ENCODE measurements at places on chromosomes 11 and 22.

DNA sequence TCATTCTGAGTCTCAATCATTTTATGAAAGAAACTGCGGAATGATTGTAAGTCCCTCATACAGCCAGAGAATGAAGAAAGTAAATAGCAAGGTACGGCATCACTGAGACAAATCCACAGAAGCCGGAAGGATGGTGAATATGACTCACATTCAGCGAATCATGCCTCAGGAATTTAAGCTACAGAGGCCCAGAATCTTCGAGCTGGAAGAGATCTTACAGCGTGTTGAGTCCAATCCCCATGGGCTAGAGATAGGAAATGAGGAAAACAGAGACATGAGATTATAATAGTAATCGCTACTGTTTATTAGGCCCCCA, 173.2 kb downstream of the KIF18A start:
- no peak for DNase-seq

GRCh38 chr11:122593473-122594420, 61.8 kb upstream of the UBASH3B start:
- no peak for DNase-seq

- DNase-seq: no peak
Observed at GRCh38 chr11:64428693-64429092, 69.7 kb downstream of the RPS6KA4 start.

- no peak for DNase-seq
Observed at GRCh38 chr11:73989156-73989555, 6.5 kb upstream of the UCP2 start.

- DNase-seq: no peak
Observed at GRCh38 chr11:10401696-10402392, 53.2 kb upstream of the AMPD3 start.

DNA sequence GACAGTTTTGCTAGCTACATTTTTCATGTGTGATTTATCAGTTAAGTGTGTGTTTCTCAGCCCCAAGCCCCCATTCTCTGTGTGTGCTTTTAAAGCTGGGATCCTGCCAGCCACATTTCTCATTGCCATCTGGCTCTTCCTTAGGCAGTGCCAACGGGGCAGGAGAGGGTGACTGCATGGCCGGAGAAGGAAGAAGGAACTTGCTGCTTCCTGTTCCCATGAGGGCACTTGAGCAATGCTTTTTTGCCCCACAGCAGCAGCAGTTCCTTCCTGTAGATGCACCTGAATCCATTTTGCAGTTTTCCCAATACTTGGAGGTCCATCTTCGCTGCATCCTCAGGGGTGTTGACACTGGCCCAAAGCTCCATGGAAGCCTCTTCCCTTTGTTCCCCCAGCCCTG, 37.5 kb downstream of the TNRC6B start:
- no peak for DNase-seq

DNA sequence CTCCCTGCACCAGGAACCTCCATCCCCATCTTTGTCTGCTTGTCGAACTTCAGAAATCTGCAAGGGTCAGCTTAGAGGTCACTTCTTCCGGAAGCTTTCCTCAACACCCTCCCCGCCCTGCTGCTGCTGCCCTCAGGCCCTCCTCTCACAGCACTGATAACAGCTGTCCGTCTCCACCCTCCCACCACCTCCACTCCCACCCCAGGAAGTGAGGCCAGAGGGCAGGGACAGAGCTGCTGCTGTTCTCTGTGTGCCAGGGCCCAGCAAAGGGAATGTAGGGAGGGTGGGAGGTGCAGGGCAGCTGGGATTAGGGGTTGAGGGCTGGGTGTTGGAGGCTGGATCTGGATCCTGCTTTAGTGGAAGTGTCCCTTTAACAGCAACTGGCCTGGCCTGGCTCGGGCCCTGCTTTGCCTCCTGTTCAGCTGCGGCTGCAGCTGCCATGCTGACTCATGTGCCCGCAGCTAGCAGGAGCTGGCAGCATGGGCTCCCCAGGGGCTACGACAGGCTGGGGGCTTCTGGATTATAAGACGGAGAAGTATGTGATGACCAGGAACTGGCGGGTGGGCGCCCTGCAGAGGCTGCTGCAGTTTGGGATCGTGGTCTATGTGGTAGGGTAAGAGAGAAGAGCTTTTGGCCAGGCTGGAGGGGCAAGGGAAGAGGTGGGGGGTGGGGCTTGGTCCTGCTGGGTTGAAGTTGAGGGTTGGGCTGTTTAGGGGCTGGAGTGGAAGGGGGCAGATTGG, at the start of gene P2RX6:
P2RX6 (plus strand) TSS at position 440 of the 740 bp plus-strand sequence; CDS start at position 450, 10 bp downstream.
- DNase-seq: no peak
